Psoas muscle (tissue), 8 donors: ENCODE measurements at places on chromosomes 7 and 10.

DNA sequence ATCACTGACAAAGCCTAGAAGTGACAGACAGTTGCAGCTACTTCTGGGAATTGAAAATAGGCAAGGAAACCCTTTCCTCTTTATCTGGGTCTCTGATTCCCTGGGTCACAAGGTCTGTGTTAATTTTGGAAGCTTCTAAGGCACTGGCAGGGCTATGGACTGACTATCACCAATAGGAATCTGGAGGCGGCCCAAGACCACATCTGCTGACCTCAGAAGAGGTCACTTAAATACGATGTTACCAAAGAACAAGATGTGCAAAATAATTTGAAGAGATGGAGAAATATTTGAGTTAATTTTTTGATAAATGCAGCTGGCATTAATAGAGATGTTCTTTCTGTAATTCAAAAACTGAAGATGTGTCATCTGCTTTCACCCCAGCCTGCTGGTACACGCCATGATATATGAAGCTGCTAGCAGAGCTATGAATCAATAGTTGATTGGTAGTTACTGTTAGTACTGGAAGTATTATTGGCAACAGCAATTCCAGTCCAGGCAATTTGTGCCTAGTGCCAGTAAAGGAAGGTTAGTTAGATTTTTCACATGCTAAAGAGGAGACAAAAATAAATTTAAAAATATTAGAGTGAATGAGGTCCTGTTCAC lies 5.5 kb upstream of the STEAP4 start:
- peak; percentile 89 for DNase-seq

GRCh38 chr7:505171-505570 lies 14.5 kb downstream of the PDGFA start:
- DNase-seq = peak; percentile 13

DNA sequence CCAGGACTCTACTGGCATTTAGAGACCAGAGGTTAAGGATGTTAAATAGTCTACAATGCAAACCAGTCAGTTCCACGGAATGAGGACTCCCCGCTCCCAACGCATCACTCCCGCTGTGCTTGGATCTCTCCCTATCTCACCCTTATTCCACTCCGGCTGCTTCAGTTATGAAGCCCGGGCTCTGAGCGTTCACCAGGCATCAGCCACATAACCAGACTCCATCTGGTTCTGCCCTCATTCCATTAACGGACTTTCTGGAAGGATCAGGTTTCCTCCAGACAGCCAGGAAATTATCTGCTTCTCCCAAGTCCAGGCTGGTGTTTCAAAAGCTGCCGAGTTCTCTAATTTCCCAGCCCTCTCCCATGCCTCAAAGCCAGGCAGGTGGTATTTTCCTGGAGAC lies 499.3 kb downstream of the GLRX3 start:
- no peak for DNase-seq

DNA sequence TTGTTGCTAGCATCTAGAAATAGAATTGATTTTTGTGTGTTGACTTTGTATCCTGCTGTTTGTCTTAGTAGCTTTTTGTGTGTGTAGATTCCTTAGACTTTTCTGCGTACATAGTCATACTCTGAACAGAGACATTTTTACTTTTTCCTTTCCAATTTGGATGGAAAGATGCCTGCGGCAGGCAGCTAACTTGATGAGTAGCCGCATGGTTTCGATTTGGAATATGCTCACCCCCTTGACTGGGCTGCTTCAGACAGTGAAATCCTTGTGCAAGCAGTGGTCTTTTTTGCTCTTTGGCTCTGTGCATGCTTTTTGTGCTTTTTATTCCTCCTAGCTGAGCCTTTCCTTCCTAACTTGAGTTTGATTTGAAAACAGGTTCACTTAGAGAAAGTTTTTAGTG lies 71.8 kb downstream of the HHEX start:
- DNase-seq = no peak

- no peak for DNase-seq
These were observed 39.0 kb upstream of the TMEM229A start for GRCh38 chr7:124071843-124072242.

- DNase-seq = no peak
These were observed 30.6 kb downstream of the FHIP2A start for GRCh38 chr10:114852197-114852596.

GRCh38 chr7:33035776-33036175 lies 26.8 kb downstream of the NT5C3A start:
- no peak for DNase-seq

- peak; percentile 18 for DNase-seq
These were observed 196.8 kb downstream of the SKAP2 start for GRCh38 chr7:26667514-26668133.

DNA sequence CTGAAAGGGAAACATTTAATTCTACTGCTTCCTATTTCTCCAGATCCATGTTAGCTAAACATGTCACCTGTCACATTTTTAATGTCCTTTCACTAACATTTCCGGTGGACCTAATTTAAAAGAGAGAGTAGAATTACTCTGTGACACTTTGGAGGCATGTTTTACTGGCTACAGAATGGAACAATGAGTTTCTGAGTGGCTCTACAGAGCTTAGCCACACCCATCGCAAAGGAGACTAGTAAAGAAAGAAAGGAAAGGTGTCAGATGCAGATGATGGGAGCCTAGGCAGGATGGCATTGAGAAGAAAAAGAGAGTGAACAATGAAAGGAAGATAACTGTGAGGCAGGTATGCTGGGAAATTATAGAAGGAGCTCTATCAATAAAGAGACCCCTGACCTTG lies 35.9 kb downstream of the NDUFB2 start:
- no peak for DNase-seq

GRCh38 chr7:137647905-137648565 lies 198.7 kb downstream of the DGKI start:
- no peak for DNase-seq

GRCh38 chr10:115390607-115391006 lies 297.4 kb downstream of the ATRNL1 start:
- no peak for DNase-seq

DNA sequence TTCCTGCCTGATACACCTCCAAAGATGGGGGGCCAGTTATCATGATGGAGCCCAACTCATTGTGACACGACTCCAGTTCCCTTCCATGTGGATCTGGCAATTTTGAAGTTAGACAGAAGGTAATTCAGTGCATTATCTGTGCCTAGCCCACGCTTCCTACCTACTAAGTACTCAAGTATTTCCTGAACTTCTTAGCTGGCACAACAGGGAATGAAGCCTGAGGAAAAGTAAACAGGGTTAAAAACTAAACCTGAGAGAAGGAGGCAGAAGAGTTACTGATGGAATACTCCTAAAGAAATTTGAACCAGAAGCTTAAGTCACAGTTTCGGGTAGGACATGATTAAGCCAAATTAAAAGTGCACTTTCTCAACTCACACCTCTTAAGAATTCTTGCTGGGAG lies 1.1 kb upstream of the SEC31B start:
- no peak for DNase-seq

GRCh38 chr7:107501593-107501992 lies 31.7 kb downstream of the GPR22 start:
- no peak for DNase-seq

DNA sequence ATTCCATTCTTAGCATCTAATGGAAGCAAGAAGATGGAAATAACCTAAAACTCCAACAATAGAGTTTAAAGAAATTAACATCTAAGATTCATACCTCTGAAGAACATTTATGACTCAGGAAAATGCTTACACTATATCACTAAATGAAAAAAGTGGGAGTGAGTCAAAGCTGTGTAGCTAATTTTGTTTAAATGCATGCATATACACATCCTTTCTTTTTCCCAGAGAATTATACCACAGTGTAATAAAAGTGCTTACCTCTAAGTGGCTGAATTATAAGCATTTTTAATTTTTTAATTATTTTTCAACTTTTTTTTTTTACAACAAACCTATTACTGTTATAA lies 44.3 kb downstream of the CCDC71L start:
- no peak for DNase-seq

DNA sequence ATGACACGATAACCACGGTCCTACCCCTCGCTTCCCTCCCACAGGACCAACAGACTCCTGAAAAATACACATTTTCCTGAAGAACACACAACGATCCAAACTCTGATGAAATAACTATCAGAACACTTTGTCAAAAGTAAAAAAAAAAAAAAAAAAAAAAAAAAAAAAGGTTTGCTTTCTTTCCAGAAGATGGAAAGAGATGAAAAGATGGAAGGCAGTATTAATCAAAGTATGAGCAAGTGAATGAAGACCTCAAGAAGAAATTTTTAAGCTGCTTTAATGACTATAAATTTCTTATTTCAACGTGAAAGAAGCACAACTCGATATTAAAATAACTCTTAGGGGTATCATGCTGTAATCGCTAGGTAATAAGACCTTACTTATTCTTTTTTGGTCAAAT lies 202.3 kb downstream of the CHCHD3 start:
- no peak for DNase-seq

DNA sequence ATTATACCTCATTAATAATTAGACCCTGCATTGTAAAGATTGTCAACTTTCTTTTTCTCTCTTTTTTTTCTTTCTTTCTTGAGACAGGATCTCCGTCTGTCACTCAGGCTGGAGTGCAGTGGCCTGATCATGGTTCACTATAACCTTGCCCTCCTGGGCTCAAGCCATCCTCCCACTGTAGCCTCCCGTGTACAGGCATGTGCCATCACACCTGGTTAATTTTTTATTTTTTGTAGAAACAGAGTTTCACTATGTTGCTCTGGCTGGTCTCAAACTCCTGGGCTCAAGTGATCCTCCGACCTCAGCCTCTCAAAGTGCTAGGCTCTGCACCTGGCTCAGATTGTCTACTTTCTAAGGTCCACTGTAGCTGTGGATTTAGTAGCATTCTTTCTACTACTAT lies 50.7 kb downstream of the MDFIC start:
- no peak for DNase-seq
